HT-29 (cell line): ENCODE measurements at places on chromosomes 6 and 20. TPM values are rescaled to one million over a fixed set of nuclear protein-coding genes. Genes with fewer than 3 reads are reported as not detected.

ZFP57 gene
- 0.13 TPM in 1 of 2 replicates, not detected in the other for total RNA-seq

OR2H1 gene
- not detected in 2 replicates for total RNA-seq

VAPB gene
- 15.6 and 16.2 TPM in 2 replicates for total RNA-seq

SUPT3H gene
- 1.9 and 2.8 TPM in 2 replicates for total RNA-seq
